ENCODE measurements at places on chromosomes 12 and 14.

GRCh38 chr14:21104448-21105060 lies 3.7 kb downstream of the TMEM253 start:
- DNase-seq = peak; percentile 92

DNA sequence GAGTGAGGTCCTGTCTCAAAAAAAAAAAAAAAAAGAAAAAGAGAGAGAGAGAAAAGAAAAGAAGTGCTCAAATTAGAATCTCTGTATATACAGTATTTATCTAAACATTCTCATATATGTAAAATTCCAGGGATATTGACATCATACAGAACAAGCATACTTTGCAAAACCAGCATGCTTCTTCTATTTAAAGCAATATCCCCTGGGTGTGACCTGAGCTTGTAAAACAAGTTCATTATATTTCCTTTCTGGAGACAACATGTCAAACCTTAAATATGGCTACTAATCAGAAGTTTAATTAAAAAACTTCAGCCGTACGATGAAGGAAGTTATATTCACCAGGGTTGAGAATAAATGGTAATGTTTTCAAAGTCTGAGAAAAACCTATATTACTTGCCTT lies 175.8 kb upstream of the HMGA2 start:
- no peak for DNase-seq

GRCh38 chr14:76250302-76250701 lies 98.6 kb downstream of the GPATCH2L start:
- peak; percentile 74 for DNase-seq

DNA sequence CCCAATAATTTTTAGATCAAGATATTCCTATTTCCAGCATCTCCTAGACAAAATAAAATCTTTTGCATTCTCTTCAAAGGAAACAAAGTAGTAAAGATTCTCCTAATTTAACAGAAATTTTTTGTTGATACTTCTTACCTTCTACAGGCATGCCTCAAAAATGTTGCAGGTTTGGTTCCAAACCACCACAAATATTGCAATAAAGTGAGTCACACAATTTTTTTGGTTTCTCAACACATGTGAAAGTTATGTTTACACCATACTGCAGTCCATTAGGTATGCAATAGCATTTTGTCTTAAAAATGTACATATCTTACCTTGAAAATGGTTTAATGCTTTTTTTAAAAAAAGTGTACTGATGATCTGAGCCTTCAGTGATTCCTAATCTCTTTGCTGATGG lies 65.6 kb upstream of the USP15 start:
- no peak for DNase-seq

DNA sequence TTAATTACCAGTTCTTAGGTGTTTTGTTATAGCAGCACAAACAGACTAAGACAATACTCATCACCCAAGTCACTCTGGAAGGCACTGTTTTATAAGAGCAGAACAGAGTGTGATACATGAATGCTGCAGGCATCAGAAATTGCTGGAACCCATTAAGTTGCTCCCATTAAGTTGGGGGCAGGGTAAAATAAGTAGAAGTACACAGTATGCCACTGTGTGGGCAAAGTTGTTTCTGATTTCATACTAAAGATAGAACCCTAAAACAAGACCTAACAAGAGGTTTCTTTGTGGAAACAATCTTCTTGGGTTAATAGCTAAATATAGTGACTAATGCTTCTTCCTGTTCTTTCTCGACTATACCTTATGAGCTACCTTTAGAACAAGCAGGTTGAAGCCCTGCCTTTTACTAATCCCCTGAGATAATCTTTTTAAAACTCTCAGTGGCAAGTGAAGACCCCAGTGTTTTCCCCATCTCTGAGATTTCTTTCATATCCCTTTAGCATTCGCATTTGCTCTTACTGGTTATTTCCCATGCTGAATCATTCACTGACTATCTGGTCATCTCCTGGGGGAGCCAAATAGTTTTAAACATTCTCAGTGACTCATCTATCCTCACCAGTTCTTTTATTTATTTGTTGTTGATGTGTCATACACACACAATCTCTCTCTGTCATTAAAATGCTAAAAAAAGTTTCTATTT lies 52.3 kb downstream of the SOCS2 start:
- no peak for DNase-seq

DNA sequence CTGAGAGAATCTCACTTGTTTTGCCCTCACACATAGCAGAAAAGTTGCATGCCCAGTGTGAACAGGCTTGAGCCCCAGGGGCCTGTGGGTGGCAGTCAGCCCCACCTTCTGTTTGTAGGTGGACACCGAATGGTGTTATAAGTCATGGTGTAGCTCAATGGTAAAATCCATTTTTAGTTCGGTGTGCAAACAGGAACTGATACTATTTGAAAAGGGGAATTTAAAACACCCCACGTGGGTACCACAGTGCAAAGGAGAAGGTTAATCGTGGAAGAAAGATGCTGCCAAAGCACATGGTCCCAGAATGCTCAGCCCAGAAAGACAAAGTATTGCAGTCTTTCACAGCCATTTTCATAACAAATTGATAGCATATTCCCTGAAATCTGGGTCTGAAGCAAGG lies 71.8 kb upstream of the GZMB start:
- no peak for DNase-seq

- no peak for DNase-seq
Observed at GRCh38 chr14:69991422-69991821, 112.2 kb downstream of the SMOC1 start.

DNA sequence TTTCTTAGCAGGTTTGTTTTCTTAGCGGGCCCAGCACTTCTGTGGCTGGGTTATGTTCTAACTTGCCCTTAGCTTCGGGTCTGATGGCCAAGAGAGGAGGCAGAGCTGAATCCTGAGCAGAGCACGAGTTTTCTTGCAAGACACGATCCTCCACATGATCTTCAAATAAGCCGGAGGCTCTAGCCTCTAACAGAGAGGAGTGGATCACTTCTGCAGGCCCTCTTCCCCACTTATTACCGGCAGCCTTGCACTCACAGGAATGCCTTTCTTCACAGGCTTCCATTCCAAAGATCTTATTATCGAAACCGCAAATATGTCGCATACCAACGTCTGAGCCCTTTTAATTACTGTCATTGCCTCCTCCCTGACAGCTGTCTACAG lies 79.5 kb downstream of the SINHCAF start:
- DNase-seq = no peak

DNA sequence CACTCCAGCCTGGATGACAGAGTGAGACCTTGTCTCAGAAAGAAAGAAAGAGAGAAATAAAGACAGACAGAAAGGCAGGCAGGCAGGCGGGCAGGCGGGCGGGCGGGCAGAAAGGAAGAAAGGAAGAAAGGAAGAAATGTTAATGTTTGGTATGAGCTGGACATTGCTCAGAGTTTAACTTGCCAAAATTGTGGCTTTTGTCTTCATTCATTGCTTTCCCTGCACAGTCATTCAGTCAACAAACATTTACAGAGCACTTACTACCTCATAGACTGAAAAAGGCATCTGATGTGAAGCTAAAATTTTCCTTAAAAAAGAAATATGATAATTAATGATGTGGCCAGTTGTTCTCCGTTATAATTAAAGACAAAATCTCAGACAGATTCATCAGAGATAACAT lies 247.1 kb downstream of the SPTSSA start:
- no peak for DNase-seq

DNA sequence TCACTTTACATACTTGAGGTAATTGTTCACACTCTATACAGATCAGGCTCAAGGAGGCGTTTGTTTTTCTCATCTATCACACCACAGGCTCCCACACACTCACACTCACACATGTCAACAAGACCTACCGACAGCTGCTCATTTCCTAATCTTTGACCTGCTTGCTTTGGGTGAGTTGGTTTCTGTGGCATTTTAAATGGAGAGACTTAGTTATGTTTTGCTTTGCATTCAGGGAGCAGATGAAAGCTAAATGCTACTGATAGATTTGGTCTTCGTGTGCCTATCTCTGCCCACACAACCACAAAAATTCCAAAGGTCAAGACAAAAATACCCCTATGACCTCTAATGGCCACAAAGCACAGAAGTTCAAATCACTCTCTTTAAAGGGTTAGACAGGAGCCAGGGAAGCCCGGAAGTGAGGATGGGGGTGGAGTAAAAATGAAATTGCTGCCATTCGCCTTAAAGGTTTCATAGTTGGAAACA lies 203.5 kb upstream of the G2E3 start:
- peak; percentile 18 for DNase-seq

DNA sequence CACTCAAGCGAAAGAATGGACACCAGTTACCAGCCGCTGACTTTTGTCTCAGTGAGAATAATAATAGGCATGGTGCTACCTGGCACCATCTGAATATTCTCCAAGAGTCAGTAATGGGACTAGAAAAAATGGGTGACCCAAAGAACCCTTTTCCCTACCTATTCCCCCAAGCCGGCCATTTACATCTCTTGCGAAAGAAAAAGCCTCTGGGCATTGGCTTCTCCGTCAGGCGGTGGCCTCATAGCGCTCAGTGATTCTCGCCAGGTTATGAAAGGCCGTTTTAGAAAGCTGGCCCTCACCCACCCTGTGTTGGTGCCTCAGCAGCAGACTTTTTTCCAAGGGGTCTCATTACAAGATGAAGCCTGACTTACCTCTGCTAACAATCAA lies 523 bp upstream of the SLC6A15 start:
- DNase-seq = no peak

GRCh38 chr12:100733817-100734593 lies 60.6 kb upstream of the ANO4 start:
- no peak for DNase-seq

GRCh38 chr12:92615703-92616102 lies 87.1 kb upstream of the PLEKHG7 start:
- no peak for DNase-seq

DNA sequence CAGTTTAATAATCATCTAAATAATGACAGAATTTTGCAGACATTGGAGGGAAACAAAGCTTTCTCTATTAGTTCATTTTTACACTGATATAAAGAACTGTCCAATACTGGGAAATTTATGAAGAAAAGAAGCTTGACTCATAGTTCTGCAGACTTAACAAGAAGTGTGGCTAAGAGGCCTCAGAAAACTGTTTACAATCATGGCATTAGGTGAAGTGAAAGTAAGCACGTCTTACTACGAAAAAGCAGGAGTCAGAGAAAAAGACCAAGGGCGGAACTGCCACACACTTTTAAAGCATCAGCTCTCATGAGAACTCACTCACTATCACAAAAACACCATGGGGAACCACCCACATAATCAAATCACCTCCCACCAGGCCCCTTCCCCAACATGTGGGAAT lies 804.4 kb downstream of the FLRT2 start:
- DNase-seq = no peak

DNA sequence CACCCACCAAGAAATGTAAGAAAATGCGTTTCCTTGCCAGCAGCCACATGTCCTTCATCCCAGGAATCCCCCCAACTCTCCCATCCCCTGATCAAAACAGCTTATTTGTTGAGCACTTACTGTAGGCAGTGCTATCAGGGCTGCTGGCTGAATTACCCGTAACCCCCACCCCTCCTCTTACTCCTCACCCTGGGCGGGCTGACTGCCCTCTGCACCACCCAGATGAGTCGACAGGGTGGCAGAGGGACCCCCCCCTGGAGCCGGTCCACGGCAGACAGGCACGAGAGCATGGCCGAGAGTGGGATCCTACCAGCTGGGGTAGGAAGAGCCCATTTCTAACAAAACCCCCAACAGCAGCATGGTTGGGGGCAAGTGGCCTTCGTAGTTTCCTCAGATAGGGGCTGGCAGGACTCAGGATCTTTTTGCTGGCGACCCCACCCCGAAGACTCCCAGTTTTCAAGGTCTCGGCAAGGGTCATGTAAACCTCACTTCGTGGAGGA lies 1.1 kb upstream of the RHOF start:
- no peak for DNase-seq

DNA sequence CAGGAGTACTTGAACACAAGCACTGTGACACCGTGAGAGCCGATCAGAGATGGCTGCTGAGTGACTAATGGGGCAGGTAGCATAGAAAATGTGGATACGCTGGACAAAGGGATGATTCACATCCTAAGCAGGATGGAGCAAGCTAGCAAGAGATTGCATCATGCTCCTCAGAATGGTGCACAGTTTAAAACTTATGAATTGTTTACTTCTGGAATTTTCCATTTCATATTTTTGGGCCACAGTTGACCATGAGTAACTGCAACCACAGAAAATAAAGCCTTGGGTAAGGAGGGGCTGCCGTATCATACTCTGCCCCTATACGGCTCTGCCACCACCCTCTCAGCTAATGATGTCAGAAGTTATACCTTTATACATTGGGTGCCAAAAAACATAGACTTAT lies 23.3 kb upstream of the MARK3 start:
- DNase-seq = no peak

GRCh38 chr14:50944647-50945413 lies 547 bp upstream of the PYGL start:
- DNase-seq = peak; percentile 72

DNA sequence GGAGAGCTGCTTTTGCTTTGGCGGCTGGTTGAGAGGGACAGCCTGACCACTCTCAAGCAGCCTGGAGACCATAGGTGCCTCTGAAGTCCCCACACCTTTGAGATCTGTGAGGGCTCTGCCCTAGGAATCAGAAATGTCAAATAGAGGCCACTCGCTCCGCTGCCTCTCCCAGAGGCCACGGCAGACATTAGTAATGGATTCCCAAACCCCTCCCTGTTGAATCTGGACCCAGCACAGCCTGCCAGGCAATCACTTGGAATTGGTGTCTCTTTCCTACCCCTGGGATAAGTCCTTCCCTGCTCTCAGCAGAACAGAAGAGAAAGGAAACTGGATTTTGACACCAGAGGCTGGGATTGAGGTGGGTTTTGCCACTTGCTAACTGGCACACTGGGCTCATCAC lies 25.0 kb downstream of the MMAB start:
- no peak for DNase-seq

DNA sequence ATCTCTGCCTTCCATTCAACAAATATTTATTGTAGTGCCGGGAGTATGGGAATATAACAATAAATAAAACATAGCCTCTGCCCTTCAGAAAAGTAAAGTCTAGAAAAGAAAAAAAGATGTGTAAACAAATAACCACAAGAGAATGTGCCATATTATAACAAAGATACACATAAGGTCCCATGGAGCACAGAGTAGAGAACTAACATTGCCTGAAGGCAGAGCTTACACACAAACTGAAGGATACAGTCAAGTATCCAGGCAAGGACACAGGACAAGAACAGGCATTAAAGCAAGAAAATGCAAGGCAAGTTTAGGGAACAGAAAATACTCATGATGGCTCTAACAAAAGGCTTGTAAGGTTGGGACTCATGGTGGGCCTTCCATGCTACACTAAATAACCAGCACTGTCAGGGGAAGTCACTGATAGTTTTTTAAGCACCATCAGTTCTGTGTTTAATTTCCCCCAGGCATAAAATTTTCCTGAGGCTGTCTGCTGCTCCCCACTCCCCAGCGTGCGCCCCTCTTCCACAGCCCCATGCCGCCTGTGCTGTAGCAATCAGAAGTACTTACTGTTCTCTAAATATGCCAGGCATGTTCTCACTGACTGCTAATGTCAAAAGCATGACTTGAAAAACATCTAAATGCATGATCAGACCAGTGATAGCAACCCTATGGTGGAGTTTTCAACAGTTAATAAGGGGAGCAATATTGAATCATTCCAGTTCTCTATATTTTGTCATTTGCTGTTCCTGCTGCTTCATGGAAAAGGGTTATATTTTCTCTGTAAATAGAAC lies 77.8 kb downstream of the ANKS1B start:
- DNase-seq = peak; percentile 13

Measured in retina (tissue), 1 donor.